ENCODE measurements at places on chromosomes 16 and 17. TPM values are rescaled to one million over a fixed set of nuclear protein-coding genes. Genes with fewer than 3 reads are reported as not detected.

GRCh38 chr16:53198933-53199332, 144.1 kb downstream of the CHD9 start:
- no peak for DNase-seq

- DNase-seq: no peak
These were observed 4.8 kb upstream of the C1QL1 start for GRCh38 chr17:44972953-44973352.

DNA sequence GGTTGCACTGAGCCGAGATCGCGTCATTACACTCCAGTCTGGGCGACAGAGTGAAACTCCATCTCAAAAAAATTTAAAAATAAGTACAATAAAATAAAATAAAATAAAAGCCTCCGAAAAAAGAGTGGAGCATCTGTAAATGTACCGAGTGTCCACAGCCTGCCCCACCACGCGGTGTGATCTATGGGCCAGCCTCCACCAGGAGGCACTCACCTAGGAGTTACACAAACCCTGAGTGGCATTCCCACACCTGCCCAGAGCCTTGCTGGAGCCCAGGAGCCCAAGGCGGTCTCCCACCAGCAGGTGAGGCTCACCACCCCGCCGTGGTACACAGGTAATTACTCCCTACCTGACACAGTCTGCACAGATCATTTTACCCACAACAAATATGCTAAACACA, 183.2 kb downstream of the ZNF423 start:
- DNase-seq: no peak

DNA sequence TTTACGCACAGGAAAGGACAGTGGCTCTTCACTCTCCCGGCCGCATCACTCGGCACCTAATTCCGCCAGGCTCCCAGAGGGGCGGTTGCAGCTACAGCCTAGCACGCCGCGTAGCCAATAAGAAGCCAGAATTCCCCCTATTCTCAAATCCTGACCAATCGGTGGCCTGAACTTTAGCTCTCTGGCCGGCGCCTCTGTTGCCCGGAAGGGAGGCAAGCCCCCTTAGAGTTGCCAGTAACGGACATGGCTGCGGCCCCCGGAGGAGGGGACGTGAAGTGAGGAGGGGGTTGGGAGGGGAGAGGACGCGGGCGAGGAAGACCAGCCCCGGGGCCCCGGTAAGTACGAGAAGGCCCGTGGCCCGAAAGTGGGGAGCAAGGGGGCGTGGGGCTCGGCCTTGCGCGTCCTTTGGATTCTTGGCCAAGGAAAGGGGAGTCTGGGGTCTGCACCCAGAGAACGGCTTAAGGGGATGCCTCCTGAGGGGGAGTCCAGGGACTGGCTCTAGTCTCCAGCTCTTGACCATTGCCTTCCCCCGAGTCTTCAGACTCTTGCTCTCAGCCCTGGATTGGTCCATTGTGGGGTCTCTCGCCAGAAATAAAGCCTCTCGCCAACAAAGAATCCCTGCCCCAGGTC, at the start of gene TMEM94:
Gene TMEM94, plus strand, starts transcription at position 219 of the 630 bp plus-strand sequence. CDS start 15,271 bp downstream, outside the sequence.
- peak; percentile 97 for DNase-seq

GRCh38 chr17:81833921-81834830, 674 bp downstream of the PPP1R27 start:
- DNase-seq: no peak

DNA sequence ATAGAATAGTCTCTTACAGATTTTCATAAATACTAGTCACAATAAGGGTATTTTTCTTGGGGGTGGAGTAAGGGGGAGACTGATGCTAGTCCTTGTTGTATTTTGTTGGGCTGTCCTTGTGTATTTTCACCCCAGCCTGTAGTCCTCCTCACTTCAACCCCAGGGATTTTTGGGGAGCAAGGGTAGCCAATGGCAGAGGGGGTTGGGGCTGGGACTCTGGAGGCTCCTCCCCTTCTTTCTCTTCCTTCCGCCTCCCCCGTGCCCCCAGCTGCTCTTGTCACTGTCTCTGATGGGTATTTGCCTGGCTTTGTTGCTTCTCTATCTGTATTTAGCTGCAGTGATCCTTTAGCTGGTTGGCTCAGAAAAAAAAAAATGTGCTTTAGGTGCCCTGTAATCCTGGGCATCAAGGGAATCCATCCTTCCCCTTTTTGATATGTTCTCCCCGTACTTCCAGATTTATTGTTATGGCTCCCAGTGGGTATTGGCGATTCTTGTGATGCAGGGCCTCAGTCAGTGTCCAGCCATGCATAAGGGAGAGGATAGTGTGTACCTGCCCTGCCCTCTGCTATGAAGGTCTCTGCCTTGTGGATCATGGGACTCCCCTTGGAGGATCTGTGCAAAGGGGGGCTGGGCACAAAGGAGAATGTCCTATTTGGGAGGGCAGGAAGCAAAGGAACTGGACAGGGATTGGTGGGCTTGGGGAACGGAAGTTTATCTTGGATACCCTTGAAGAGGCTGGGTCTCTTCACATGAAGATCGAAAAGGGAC, 16.5 kb downstream of the SNF8 start:
- DNase-seq: no peak

DNA sequence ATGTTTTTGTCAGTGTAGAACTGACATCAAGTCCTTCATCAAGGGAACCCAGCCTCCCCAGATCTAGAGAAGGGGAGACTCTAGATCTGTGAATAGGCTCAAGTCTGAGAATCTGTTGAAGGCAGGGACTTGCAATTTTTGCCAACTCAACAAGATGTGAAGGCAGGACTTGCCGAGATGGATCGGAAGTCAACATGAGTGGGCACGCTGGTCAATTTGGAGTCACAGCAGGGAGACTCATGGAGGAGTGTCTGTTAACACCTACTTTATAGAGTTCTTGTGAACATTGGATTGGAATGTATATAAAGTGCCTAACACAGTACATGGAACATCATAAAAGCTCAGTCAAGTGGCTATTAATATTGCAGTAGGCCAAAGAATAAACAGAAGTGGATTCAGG, 10.0 kb downstream of the ZNF689 start:
- no peak for DNase-seq

GRCh38 chr16:27824006-27824405, 239.5 kb downstream of the GSG1L start:
- no peak for DNase-seq

- DNase-seq: no peak
These were observed 441.8 kb downstream of the HS3ST4 start for GRCh38 chr16:26133416-26134093.

DNA sequence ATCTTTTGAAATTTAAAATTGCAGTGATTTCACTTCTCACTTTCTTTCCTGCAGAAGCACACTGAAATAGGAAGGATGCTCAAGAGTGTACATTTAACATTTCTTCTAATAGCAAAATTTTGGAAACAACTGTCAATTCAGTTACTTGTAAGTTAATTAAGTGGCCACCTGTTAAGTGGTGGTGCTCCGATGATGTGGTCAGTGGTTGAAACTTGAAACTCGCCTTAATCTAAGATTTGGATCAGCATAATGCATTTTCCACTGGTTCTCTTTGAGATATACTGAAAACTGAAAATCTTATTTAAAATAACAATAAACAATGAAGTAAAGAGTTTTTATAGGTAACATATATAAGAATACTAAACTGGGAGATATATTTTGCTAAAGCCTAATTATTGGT, 7.0 kb upstream of the MYH8 start:
- no peak for DNase-seq

DNA sequence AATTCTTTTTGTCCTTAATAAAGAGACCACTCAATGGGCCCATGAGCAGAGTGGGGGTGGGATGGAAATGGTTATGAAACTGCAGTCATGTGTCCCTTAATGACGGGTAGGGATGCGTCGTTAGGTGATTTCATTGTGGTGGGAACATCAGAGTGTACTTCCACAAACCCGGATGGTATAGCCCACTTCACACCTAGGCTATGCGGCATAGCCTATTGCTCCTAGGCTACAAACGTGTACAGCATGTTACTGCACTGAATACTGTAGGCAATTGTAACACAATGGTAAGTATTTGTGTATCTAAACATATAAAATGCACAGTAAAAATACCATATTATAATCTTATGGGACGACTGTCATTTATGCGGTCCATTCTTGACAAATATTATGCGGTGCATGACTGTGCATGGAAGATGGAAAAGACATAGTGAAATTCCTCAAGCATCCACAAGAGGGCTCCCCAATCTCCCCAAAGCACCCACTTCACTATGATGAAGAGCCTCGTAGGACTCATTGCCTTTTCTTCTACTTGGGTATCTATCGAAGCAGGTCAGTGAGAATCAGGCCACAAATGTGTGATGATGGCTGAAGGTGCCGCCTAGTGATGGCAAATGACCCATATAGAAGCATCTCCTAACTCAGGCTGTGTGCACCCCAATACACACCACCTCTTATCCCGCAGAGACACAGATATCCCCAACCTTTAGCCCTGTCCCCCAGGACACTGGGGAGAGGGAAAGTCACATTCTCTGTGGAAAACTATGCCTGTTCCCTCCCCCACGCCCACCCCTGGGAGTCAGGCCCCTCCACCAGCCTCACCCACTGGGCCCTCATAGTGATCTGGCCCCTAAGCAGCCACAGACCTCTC, 43.5 kb downstream of the TBX21 start:
- DNase-seq: no peak

DNA sequence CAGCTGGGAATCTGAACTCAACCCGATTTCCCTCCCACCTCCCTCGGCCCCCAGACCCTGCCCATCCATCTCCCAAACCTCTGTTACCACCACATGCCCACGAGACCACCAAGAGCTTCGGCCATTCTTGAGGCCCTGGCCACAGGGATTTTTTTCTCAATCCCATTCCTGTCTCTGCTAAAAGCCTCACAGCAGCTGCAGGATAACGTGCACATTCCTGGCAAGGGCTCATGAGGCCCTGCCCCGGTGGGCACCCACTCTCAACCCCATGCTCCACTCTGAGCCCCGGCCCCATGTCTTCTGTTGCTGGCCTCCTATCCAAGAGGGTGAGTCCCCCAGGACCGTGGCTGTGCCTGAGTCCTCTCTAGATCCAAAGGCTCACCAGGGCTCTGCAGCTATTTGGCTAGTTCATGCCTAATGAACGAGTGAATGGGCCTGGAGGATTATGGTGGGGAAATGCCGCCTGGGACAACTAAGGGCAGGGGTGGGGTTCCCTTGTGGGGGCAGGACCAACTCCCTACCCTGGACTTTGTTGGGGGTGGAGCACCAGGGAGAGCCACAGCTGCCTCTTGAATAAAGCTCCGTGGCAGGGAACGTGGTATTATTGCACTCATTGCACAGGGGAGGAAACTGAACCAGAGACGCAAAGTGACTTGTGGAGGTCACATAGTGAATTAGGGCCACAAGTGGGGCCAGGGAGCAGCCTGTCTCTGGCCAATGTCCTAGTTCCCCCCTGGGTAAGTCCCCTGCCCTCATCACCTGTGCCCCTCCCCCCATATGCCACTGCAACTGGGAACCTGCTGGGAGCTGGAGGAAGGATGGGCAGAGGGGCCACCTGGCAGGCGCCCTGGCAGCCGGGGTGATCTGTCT, 113.8 kb upstream of the SMURF2 start:
- DNase-seq: no peak

- DNase-seq: no peak
These were observed 19.6 kb downstream of the ATF7IP2 start for GRCh38 chr16:10405386-10405939.

DNA sequence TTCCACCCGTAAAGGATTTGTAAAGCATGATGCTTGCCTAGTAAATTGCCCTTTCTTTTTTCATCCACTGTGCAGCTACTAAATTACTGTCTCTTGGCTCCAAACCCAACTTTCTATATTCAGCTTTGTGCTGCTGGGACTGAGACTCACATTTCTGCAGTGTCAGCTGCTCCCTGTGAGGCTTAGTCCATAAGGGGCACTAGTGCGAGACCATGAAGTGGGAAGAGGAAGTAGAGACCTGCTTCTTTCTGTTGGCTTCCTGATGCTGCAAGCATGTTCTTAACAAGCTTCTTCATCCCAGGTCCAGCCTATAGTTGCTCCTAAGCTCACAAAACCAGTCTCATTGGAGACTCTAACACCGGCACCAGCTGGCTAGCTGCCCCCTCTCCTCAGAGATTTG, 74.9 kb upstream of the HS3ST2 start:
- DNase-seq: no peak

GRCh38 chr17:29565643-29566472, 979 bp downstream of the ABHD15 start:
- peak; percentile 42 for DNase-seq

DNA sequence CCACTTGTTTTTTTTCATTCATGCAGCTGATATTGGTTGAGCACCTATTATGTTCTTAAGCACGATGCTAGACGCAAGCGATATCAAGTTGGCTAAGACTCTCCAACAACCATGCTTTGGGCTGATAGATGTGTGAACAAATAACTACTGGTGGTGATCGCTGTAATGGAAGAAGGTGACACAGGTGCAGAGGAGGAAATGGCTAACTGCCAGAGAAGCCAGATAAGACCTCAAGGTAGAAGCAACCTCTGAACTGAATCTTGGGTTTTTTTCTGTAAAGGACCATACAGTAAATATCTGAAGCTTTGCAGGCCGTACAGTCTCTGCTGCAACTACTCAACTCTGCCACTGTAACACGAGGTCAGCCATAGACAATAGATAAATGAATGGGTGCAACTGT, 97.9 kb downstream of the C17orf67 start:
- no peak for DNase-seq

DNA sequence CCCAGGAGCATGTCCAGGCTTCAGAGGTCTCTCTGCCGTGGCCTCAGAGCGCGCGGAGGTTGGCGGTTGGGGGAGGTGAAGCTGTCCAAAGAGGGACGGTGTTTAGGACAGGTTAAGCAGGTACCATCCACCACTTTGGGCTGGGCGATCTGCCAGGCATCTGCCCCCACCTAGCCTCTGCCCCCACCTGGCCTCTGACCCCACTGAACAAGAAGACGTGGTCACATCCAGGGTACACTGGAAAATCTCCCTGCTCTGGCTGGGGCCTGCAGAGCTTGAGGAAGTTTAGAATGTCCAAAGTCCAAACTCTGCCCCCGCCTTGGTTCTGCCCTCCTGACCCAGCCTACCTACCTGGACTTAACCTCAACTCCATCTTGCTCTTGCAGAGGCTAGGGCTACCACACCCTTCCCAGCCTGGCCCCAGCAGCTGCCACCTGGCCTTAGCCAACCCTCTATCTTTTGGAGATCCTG, 1.6 kb downstream of the ITGA3 start:
- no peak for DNase-seq

- DNase-seq: no peak
These were observed 825 bp downstream of the HEATR6 start for GRCh38 chr17:60077672-60078519.

- peak; percentile 81 for DNase-seq
These were observed 16.3 kb upstream of the AURKB start for GRCh38 chr17:8226536-8227237.

DNA sequence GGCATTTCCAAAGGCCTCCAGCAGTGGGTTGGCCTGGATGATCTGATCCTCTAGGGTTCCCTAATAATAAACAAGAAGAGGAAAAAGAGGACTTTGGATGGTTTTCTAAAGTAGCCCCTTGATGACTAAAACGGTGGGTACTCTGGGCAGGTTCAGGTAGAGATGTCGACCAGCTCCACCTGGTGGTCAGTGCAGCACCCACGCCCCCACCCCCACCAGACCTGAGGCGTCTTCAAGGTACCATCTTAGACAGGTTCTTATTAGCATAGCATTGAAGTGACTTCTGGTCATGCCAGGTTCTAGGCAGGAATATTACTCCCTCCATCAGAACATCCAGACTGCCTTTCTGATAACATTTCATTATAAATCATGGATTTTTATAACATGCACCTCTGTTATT, 15.0 kb downstream of the MYH13 start:
- DNase-seq: no peak

Gene VEZF1
- 62.6 TPM for total RNA-seq

Gene TNFSF13
- total RNA-seq: 8.8 TPM

Gene IKZF3
- 0.34 TPM for total RNA-seq

Gene LUC7L3
- 49.3 TPM for total RNA-seq

Gene TBX4
- total RNA-seq: not detected

Gene FOXC2
- total RNA-seq: 2.1 TPM

Gene ABCA10
- total RNA-seq: 3.6 TPM

Gene MYH1
- not detected for total RNA-seq
